ENCODE measurements at places on chromosomes 6 and 20.

DNA sequence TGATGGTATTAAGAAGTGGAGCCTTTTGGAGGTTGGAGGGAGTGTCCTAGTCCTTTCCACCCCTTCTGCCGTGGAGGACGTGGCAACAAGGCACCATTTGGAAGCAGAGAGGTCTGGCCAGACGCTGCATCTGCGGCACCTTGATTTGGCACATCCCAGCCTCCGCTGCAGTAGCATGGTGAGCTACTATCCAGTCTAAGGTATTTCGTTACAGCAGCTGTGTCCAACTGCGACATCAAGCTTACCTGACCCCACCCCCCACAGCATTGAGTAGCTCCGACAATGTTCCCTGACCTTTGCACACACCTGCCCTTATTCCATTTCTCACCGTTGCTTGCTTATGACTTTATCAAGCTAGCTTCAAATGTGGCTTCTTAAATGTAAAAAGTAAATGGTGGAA lies 29.8 kb upstream of the SYNJ2 start:
- no peak for DNase-seq

- DNase-seq: no peak
These were observed 37.2 kb downstream of the TTI1 start for GRCh38 chr20:37995856-37996605.

DNA sequence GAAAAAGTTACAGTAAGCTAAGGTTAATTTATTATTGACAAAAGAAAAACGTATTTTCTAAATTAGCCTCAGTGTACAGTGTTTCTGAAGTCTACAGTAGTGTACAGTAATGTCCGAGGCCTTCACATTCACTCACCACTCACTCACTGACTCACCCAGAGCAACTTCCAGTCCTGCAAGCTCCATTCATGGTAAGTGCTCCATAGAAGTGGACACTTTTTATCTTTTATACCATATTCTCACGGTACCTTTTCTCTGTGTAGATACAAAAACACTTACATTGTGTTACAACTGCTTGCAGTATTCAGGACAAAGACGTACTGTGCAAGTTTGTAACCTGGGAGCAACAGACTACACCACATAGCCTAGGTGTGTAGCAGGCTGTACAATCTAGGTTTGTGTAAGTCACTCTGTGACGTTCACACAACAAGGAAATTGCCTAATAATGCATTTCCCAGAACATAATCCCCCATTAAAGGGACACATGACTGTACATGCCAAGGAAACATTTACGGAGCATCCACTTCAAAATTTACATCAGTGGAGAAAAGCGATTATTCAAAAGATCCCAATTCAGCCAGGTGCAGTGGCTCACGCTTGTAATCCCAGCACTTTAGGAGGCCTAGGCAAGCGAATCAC lies 133.4 kb downstream of the BANF2 start:
- DNase-seq: no peak

DNA sequence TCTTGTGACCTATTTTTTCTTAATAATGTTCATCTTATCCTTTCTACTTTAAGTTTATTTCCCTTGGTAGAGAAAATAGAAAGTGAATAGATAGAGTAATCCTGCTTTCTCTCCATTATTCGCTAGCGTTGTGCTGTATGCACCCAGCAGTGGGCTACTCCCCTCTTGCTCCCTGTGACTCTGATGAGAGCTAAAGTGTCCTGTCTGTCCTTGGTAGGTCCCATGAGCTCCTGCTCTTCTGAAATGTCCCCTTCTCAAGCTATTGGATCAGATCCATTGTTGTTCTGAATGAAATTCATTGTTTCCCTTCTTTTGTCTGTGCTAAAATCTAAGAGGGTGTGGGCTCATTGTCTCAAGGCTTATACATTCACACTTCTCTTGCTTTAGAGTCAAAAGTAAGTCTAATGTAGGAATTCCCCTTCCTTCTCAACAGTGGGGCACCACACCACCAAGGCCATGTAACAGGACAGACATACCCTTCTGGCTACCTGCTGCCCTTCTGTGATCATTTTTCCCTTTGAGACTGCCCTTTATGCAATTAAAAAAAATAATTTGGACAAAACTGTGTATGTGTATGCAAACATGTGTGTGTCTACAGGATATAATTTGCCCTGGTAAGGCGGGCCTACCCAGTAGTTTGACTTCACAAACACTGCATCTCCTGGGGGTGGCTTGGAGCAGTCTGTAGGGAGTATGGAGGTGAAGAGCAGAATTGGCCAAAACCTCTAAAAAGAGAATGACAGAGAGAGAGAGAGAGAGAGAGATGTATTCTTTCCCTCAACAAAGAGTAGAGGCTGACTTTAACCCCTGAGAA lies 167.0 kb upstream of the MYLIP start:
- DNase-seq: no peak

- no peak for DNase-seq
These were observed 2.9 kb downstream of the POU3F2 start for GRCh38 chr6:98836962-98837944.

GRCh38 chr20:11056414-11056813 lies 382.6 kb upstream of the JAG1 start:
- no peak for DNase-seq

GRCh38 chr6:120410586-120410985 lies 923.7 kb downstream of the TBC1D32 start:
- no peak for DNase-seq

- no peak for DNase-seq
These were observed 757.8 kb upstream of the ADGRB3 start for GRCh38 chr6:67877288-67877687.

- no peak for DNase-seq
These were observed 55.2 kb upstream of the NOX3 start for GRCh38 chr6:155510879-155511278.

- DNase-seq: no peak
These were observed 56.4 kb downstream of the SMPDL3A start for GRCh38 chr6:122845464-122845863.

- no peak for DNase-seq
These were observed 595 bp downstream of the FBXO5 start for GRCh38 chr6:152981989-152982903.

GRCh38 chr6:101730954-101731353 lies 337.4 kb downstream of the GRIK2 start:
- no peak for DNase-seq

DNA sequence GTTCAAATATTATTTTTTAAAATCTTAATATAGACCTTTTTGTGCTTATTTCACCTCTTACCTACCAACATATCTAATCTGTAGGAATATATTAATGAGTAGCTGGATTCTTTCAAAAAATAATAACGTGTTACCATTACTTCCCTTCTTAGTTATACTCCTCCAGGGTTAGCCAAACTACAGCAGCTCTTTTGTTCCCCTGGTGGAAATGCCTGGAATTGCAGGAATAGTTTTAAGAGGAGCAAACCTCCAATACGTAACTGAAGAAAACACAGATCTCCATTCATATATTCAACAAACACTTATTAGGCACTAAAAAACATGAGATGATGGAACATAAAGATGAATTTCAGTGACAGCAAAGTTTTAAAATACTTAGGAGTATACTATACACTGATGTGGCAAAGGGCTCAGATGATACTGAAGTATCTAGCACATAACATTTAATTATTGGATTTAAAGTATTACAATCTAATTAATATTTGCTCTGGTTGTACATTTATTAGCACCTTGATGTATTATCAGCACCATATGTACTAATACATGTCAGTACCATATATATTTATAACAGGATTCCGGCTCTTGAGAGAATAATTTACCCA lies 78.3 kb downstream of the TBX18 start:
- DNase-seq: no peak
